ENCODE measurements at places on chromosomes 3 and 15.

- DNase-seq: no peak
Measured at GRCh38 chr15:56608140-56608778, 125.0 kb downstream of the ZNF280D start.

- DNase-seq: peak; percentile 68
Measured at GRCh38 chr15:68055224-68055705, 1.1 kb downstream of the PIAS1 start.

- DNase-seq: no peak
Measured at GRCh38 chr15:80333261-80333660, 70.9 kb upstream of the ARNT2 start.

DNA sequence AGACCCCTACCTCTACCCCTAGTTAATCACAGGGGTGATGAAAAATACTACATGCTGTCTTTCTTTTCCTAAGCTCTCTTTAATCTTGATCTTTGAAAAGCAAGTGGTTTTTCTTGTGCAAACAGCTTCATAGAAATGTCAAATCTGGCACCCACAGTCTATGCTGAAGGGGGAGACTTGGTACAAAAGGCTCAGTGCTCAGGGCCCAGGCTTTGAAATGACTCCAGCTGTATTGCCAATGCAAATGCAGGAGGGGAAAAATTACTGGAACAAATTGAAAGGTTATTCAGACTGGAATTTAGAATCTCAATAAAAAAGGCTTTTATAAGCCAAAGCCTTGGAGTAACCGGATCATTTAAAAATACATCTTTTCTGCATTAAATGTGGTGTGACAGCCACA is 223.9 kb downstream of the LRTM1 start:
- DNase-seq: no peak

DNA sequence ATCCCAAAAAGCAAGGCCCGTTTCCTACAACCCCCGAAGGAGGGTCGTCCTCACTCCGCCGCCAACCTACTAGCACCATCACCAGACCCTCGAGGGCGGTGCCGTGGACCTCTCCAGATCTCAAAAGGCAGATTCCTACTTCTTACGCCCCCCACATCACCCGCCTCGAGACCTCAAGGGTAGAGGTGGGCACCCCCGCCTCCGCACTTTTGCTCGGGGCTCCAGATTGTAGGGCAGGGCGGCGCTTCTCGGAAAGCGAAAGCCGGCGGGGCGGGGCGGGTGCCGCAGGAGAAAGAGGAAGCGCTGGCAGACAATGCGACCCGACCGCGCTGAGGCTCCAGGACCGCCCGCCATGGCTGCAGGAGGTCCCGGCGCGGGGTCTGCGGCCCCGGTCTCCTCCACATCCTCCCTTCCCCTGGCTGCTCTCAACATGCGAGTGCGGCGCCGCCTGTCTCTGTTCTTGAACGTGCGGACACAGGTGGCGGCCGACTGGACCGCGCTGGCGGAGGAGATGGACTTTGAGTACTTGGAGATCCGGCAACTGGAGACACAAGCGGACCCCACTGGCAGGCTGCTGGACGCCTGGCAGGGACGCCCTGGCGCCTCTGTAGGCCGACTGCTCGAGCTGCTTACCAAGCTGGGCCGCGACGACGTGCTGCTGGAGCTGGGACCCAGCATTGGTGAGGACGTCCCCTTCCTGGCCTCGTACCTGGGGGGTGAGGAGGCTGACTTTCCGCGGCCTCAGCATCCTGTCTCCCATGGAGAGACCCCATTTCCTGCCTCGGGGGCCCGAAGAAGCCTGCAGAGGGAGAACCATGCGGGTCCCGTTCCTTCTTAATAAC is at the start of gene MYD88:
Gene MYD88, plus strand, starts transcription at position 313 of the 842 bp plus-strand sequence. Its CDS starts 40 bp downstream, at position 353.
- peak; percentile 78 for DNase-seq

DNA sequence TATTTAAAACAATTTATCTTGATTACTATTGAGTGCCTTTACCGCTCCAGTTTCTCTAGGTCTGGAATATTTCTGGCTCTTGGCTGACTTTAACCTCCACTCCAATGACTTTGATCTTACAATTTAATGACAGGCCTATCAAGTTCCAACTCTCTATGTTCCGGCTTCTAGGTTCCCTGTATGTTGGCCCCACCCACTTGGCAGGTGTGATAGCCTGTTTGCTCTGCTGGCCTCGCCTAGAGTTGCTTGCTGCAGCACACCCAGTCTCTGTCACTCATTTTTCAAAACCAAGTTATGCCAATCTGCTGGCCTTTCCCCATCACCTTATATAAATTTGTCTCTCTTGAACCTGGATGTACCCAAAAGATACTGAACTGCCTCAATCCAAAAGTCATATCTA is 428.0 kb downstream of the ROBO1 start:
- no peak for DNase-seq

GRCh38 chr3:105353485-105354161 is 13.1 kb upstream of the ALCAM start:
- DNase-seq: no peak

DNA sequence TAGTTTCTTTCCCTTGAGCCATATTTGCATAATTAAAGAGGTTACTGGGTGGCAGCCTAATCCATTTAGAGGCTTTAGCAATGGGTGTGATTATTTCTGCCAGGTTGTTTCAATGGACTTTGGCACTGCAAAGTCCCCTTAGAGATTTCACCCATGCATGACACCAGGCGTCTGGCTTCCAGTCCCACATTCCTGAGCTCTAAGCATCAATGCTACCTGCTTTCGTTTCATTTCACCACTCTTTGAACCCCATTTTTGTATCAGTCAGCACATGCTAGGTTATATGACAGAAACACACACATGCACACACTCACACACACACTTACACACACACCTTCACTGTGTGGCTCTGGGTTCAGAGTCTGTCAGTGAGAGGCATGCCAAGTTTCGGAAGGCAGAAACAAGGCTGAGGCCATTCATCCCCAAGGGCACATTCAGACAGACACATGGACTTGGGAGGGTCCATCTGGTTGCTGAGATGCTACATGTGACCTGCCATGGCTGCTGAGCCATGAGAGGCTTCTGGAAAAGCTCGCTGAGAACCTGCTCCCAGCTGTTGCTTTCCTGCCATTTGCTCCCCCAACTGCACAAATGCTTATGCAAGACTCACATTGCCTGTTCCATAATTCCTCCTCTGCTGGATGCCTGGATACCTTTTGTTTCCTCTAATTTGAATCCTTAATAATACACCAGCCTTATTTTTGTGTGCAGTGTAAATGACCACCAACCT is 354.1 kb downstream of the GABRG3 start:
- DNase-seq: no peak

DNA sequence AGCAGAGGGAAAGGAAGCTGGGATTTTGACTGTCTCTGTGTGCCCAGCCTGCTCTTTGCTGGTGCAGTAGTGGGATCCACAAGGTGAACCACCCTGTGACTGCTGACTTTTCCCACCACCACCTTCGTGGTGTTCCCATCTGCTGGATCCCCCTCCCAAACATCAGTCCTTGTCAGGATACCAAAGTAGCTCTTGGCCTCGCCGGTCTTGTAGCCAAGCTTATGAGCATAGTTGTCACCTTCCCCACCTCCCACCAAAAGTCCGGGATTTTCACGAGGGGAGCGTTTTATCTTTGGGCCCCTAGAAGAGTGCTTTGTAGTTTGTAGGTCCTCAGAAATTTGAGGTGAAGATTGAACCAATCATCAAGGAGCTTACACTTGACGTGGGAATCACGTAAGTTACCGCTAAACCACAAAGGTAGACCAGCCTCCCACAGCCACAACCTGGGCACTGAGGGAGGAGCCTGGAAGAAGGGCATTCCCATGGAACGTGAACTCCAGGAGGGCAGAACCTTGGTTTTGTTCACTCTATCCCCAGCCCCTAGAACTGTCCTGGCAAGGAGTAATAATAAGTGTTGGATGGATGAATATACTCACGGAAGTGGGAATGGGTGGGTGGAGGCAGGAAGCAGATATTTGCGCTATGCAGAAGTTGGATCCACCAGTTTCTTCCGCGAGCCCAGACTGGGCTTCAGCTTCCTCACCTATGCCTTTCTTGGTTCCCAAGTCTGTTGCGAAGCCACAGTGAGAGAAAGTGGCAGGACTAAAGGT is 814 bp upstream of the TEX264 start:
- peak; percentile 40 for DNase-seq

- no peak for DNase-seq
Measured at GRCh38 chr3:120745466-120745865, 2.9 kb downstream of the GTF2E1 start.

- DNase-seq: no peak
Measured at GRCh38 chr3:141462176-141462859, 24.5 kb upstream of the RASA2 start.

DNA sequence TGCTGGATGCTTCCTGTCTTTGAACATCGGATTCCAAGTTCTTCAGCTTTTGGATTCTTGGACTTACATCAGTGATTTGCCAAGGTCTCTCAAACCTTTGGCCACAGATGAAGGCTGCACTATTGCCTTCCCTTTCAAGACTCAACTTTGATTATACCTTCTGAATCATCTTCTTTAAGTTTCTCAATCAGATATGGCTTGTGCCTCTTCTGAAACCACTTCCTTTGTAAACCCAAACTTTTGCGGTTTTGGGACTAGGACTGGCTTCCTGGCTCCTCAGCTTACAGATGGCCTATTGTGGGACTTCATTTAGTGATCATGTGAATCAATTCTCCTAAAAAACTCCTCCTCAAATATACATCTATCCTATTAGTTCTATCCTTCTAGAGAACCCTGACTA is 47.1 kb upstream of the CADPS start:
- DNase-seq: no peak

DNA sequence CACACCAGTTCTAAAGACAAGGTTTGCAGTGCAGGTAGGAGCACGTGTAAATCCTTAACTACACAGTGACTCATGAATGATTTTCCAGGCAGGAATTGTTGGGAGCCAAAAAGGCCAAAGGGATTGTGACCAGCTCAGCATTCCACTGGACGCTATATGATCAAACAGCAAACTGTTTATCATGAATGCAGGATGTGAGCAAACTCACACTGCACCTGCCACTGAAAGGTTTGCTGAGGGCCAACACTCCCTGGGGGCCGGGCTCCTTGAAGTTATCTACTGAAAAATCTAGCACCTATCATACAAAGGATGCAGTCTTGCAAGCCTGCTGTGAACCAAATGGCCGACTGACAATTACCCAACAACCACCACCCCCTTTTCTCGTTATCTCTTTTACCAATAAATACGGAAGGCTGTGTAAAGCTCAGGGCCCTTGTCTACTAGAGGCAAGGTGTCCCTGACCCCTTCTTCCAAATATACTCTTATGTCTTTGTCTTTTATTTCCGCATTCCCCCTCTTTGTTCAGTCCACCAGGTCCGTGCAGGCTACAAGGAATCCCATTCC is 11.5 kb upstream of the DNASE1L3 start:
- DNase-seq: no peak

DNA sequence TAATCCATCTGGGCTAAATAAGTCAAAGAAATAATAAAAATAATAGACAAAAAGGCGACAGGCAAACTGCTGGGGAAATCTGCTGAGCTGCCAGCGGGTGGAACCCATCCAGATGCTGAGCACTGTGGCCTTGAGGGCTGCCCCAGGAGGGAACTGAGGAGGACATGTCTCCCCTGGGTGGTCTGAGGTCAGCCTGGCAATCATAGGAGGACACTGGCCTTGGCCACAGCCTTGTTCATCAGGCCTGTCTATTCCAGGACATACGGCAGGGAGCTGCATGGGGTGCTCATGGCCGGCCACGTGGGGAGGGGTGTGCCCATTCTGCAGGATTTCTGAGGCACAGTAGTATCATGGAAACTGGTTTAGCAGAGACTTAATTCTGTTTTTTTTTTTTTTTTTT is 21.5 kb upstream of the SNRPA1 start:
- no peak for DNase-seq

- DNase-seq: no peak
Measured at GRCh38 chr3:171966533-171967136, 72.7 kb upstream of the FNDC3B start.

GRCh38 chr3:195849322-195850074 is 37.8 kb upstream of the MUC4 start:
- DNase-seq: no peak

DNA sequence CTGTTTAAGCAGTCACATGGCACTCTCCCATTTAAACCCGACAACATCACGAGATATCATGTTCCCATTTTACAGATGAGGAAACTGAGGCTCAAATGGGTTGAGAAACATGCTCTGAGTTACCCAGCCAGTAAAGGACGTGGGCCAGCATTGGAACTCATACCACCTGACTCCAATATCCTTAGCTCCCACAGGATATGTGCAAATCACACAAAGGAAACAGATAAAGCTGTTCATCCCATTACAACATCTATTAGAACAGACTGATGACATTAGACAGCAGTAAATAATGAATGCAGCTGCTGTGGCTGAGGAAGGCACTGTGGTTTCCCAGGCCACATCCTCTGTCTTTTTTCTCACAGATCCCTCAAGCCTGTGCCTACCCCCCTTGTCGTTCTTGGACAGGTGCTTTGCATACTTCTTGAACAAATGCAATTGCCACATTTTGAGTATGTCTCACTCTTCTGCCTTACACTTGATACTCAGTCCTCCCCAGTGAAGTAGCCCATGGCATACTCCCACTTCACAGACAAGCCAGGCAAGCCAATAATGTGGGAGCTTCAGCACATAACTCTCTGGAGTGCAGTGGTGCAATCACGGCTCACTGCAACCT is 17.7 kb downstream of the FRMD4B start:
- DNase-seq: peak; percentile 13

DNA sequence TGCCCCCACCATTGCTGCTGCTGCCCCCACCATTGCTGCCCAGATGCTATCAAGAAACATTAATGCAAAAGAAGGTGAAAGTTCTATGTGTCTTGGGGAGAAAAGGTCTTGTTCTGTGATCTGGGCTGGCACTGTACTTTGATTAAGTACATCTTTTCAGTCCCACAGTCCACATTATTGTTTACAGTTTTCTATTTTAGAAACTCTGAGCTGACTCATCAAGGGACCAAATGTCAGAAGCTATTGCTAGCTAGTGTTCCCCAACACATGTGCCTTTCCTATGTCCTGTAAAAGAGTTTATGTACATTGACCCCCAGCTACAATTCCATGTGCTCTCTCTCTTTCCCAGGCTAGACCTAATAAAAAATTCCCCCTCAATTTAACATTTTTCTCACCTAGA is 264.7 kb upstream of the NECTIN3 start:
- DNase-seq: no peak

GRCh38 chr3:159860269-159861116 is 128.1 kb upstream of the IL12A start:
- DNase-seq: no peak

- no peak for DNase-seq
Measured at GRCh38 chr3:102060814-102061213, 211.5 kb downstream of the NFKBIZ start.

GRCh38 chr15:39574427-39574826 is 6.5 kb upstream of the THBS1 start:
- no peak for DNase-seq

GRCh38 chr3:15531346-15531745 is 9.8 kb upstream of the COLQ start:
- no peak for DNase-seq

GRCh38 chr15:79598639-79599038 is 166.5 kb downstream of the MINAR1 start:
- no peak for DNase-seq

GRCh38 chr3:46883054-46883829 is 5.7 kb downstream of the PTH1R start:
- no peak for DNase-seq

- DNase-seq: no peak
Measured at GRCh38 chr3:189621948-189622603, 9.1 kb upstream of the TP63 start.

- DNase-seq: no peak
Measured at GRCh38 chr3:187082758-187083375, 56.4 kb downstream of the RPL39L start.

Data from naive thymus-derived CD4-positive, alpha-beta T cell (primary cell).